ENCODE measurements at places on chromosomes 2 and 18.
A peak's percentile ranks its signal among the peaks of the same experiment; 100 is the strongest.

- no peak for DNase-seq
Observed at GRCh38 chr18:8707556-8708300, 2.4 kb downstream of the MTCL1 start.

DNA sequence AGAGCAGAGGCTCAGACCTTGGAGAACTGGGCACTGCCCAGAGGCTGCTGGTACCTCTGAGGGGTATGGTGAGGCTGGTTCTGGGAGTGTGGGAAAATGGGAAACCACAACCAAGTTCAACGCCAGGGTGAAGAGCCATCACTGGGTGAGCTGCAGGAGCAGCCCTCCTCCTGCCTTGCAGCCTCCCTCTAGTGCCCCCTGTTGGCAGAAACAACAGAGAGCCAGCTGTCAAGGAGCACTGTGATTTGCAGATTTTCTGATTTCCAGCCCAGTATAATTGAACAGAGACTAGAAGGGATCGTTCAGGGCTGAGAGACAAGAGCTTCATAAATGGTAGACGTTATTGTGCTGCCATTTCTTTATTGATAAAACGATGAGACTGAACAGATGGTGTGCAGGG is 50.5 kb downstream of the MAPK4 start:
- DNase-seq, result no peak

GRCh38 chr2:235670974-235671787 is 177.3 kb downstream of the AGAP1 start:
- DNase-seq, result peak; percentile 52

DNA sequence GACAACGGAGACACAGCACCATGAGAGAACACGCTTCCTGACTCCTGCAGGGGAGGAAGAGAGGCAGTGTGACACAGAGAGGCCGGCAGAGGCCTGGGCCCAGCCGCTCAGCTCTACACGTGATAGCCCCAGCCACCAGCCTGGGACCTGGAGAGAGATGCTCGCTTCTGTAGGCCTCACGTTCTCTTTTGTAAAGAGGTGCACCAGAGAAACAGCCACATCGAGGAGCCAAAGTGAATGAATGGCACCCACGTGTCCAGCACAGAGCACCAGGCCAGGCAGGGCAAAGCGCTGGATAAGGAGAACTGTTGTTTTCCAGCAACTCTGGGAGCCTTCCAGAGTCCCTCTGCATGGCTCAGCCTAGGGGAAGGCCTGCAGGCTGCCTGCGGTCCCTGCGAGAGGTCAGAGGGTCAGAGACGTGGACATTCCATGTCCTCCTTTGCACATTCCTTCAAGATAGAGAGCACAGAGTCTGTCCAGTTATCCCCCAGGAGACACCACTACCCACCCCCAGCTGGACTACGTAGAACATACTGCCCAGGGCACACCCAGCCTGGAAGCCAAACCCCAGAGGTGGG is 14.2 kb downstream of the LIMS2 start:
- no peak for DNase-seq

DNA sequence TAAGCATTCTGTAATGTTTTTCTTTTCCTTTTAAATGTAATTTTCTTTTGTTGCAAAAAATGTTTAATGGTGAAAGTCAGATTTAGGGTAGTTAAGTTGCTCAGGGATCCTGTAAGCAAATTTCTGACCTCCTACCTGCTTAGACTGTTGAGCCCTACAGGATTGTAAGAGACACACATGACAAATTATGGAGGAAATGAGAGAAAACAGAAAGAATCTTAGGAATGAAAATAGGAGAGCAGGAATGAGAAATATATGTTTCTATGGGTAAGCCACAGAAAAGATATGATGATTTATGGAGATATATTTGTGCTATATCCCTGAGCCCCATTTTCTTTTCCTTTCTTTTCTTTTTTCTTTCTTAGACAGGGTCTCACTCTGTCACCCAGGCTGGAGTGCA is 28.3 kb downstream of the CYBRD1 start:
- no peak for DNase-seq

DNA sequence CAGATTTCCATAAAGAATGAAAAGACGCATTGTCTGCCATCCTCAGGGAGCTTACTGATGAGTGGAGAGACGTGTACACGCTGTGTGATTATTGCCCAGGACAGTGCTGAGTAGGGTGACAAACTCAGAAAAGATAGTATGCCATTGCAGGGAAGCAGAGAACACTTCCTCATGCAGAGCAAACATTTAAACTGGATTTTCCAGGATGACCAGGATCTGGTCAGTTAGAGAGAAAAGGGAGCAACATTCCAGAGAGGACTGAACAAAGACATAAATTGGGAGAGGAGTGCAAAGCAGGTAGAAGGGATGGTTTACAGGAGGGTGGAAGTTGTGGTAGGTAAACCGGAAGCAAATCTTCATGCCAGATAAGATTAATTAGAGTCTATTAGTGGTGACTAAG is 2.3 kb downstream of the SLC9A2 start:
- no peak for DNase-seq

DNA sequence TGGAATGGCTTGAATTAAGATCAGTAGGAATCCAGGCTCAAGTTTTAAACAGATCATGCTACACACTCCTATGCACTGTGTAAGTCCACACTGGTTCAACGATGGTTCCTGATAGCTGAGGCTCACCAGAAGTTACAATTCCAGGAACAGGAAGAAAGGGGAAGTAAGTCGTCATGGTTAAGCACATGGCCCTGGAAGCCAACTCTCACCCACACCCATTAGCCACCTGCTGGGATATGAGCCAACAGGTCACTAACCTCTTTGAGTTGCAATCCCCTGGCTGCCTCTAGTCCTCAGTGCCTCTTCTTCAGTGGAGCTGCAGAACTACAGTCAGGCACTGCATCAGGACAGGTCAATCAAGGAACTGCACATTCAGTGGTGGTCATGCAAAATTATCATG is 133.5 kb downstream of the TMEM182 start:
- DNase-seq, result no peak

DNA sequence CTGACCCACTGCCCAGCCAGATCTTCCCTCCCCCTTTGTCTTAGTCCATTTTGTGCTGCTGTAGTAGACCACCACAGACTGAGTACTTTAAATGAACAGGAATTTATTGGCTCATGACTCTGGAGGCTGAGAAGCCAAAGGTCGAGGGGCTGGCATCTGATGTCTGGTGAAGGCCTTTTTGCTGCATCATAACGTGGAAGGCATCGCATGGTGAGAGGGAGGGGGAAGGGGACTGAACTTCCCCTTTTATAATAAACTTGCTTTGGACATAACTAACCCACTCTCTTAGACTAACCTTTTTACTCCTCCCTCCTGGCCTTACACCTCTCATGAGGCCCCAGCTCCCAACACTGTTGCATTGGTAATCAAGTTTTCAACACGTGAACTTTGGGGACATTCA is 83.8 kb downstream of the MAP4K4 start:
- DNase-seq, result no peak

DNA sequence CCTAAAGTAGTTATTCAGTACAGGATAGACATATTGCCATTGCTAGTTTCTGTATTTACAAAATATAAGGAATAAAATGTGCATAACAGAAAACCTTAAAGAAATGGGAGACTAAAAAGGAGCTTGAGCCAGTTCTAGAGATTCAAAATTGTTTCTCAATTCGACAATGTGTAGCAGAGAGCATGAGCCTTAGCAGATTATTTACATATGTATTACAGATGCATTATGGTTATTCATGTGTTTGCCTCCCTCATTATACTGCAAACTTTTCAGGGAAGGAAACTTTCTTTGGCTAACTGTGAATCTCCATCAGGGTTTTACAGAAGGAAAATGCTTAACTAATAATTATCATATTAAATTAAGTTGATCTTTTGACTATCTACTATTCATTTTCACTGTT is 854.4 kb upstream of the SLC39A10 start:
- DNase-seq, result no peak

DNA sequence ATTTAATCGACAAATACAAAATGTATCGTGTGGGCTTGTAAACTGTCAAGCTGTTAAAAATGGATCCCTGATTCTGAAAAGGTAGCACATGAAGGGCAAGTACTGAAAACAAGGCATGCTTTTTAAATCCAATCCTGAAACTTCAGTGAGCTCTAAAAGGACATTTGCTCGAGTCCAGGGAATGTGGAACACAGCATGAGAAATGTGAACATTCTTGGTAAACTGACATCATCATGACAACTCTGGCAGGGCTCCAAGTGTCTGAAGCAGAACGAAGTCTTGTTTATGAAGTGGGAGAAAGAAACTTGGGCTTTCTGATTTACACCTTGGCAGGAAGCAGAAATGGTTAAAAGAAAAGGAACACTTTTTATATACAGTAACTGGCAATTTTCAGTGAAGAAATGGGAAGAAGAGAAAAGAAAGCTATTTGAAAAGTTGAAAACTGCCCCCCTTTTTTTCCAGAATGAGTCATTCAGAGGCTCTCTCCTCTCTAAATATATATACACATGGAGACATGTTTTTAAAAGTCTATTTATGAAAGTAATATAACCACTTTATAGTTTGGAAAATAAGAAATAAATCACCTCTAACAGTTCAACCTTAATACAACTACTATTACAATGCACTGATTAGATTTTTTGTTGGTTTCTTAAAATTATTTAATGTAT is 120.8 kb downstream of the GAREM1 start:
- peak; percentile 22 for DNase-seq

DNA sequence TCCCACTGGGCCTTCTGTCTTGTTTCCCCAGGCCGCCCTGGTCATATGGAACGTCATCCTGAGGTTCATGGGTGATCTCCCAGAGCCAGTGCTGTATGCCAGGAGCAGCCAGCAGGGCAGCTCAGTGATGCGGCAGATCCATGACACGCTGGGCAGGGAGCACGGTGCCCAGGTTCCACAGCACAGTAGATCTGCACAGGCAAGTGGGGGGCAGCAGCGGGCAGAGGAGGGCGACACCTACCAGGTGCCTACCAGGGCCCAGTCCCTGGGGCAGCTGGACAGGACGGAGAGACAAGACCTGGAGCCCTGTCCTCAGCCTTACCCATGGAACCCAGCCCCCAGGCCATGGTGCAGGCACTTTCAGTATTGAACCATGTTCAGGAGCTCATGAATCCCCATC is 36.1 kb upstream of the GPR17 start:
- DNase-seq, result no peak

GRCh38 chr2:190930411-190930810 is 49.8 kb downstream of the GLS start:
- DNase-seq, result peak; percentile 17

- DNase-seq, result no peak
Observed at GRCh38 chr2:112204411-112204810, 50.4 kb downstream of the ZC3H8 start.
